Activated CD4-positive, alpha-beta T cell treated with anti-CD3 and anti-CD28 coated beads for 4 hours (primary cell): ENCODE measurements at places on chromosomes 5 and 9.

DNA sequence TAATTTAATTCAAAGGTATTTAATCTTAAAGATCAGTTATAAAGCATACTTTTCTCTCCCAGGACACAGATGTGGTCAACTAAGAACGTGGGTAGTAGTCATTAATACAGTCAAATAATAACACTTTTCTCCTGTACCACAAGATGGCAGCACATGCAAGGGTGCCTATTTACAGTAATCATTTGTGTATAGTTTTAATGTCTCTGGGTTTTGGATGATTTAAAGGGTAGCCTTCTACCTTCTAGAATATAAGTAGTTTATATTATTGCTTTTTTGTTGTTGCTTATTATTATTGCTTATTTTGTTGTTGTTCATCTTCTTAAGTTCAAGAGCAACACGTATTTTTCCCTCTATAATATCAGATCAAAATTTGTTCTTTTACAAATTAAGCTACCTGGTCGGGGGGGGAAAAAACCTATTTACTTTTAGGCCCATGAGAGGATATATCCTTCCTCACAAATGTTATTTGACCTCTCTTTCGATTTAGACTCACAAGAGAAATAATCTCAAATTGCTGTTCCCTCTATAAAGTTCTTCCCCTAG lies 59.6 kb upstream of the SLC27A6 start:
- DNase-seq: peak; percentile 14

DNA sequence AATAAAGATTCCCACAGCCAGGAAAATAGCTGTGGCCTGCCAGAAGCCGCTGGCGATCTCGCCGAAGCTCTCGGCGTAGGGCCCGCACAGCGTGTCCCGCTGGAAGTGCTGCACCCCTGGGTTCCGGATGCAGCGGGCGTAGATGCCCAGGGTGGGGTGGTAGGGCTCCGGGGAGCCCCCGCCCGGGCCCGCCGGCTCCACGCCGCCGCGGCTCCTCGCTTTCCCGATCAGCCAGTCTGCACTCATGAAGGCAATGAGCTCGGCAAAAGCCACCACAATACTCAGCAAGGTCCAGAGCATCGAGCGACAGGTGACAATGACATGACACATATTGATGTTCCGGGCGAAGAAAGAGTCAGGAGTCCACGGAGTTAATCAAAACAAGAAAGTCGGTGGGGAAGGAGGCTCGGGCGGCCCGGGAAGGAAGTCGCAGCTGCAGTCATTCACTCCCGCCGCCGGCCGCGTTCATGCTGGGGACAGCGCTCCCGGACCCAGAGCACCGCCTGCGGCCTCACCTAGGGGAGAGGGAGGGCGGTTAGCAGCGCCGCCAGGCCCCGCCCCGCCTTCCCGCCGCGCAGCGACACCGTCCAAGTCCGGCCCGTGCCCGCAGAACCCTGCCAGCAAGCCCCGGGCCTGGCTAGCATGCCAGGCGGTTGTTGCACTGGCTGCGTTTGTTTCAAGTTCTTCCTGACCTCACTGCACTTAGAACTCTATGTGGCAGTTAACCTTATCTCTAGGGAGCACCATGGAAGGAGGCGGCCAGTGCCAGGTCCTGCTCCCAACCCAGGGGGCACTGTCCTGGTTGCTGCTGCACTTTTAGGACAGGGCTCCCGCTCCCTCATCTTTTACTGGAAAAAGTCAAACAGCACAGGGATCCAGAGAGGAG lies 138.4 kb downstream of the LHFPL2 start:
- peak; percentile 2 for DNase-seq

DNA sequence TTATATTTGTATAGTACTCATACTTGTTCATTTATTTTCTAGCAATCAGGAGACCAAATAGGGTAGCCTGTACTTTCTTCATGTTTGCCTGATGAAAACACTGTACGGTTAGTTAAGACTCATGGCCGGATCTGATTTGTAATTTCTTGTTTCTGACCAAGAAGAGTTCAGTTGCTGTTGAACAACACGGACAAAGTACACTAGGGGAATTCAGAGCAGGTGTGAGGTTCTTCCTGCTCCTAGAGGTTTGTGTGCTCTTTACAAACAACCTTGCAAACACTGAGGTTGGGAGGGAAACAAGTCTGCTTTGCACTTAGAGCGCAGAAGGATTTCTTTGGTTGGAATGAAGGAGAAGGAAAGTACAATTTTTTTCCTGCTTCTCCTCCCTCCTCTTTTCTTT lies 69.7 kb downstream of the TRIO start:
- no peak for DNase-seq

DNA sequence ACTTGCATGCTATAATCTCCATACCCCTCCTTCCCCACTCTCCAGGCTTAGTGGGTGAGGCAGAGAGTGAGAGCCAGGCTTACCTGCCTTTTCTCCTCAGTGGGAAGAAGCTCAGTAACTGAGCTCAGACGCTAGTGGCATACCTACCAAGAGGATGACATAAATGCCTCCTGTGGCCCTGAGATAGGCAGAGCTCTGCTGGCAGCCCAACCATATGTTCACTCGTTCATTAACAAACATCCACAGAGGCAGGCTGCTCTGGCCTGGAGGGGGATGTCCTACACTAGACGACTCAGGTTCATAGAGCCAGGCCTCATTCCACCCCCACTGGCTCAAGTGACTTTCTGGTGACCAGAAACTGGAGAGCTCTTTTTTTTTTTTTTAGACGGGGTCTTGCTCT lies 81.3 kb downstream of the THBS4 start:
- no peak for DNase-seq

DNA sequence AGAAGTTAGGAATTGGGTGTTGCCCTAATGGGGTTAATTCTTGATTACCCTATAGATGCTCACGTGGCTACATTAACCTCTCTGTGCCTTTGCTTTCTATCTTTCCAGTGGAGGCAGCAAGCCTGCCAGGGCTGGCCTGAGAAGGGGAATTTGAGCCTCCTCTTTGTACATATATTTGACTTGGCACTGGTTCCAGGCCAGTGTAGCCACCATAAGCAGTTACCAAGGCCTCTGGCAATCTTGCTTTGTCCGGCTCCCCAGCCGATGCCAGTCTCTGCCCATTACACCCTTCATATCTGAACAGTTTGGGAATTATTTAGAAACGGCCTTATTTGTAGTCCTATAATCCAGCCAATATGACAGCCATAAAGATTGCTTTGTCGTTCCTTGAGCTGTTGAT lies 58.6 kb upstream of the PPARGC1B start:
- no peak for DNase-seq

- no peak for DNase-seq
Observed at GRCh38 chr9:98365227-98365669, 109.8 kb upstream of the TBC1D2 start.

- no peak for DNase-seq
Observed at GRCh38 chr5:108947164-108947563, 199.5 kb downstream of the FER start.

GRCh38 chr5:102628441-102629175 lies 126.5 kb upstream of the PAM start:
- no peak for DNase-seq

- DNase-seq: no peak
Observed at GRCh38 chr5:75281716-75282465, 45.2 kb upstream of the ANKRD31 start.

GRCh38 chr9:33125461-33125860 lies 41.7 kb downstream of the B4GALT1 start:
- no peak for DNase-seq

GRCh38 chr9:130419521-130420035 lies 25.2 kb upstream of the ASS1 start:
- DNase-seq: no peak

- peak; percentile 24 for DNase-seq
Observed at GRCh38 chr5:181187500-181188213, 17.3 kb downstream of the TRIM7 start.

GRCh38 chr5:54634089-54634488 lies 116.5 kb downstream of the SNX18 start:
- DNase-seq: no peak

GRCh38 chr5:178383919-178384815 lies 151.6 kb upstream of the PHYKPL start:
- DNase-seq: no peak

DNA sequence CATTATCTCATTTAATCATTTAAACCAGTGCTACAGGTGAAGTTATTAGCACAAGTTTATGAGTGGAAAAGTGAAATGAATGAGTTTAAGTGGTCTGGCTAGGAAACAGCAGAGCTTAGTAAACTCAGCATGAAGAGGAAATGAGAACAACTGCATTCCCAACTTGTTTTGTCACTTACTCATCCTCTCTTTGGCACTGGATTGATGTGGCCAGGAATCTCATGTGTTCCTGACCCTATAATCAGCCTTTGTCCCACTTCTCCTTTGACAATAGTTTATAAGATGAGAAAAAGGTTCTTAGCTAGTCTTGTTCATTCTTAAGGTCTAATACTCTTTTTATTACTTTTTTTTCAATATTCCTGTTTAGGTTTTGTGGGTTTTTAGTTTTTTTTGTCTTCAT lies 559.2 kb upstream of the TLE4 start:
- no peak for DNase-seq

GRCh38 chr5:61486476-61486875 lies 154.4 kb downstream of the ZSWIM6 start:
- no peak for DNase-seq

GRCh38 chr9:121874524-121874923 lies 218.6 kb downstream of the TTLL11 start:
- DNase-seq: no peak

- DNase-seq: no peak
Observed at GRCh38 chr9:121662359-121662758, 10.9 kb downstream of the DAB2IP start.

GRCh38 chr5:62312674-62313073 lies 6.7 kb downstream of the KIF2A start:
- DNase-seq: no peak

GRCh38 chr5:158747816-158748432 lies 351.8 kb downstream of the EBF1 start:
- no peak for DNase-seq

DNA sequence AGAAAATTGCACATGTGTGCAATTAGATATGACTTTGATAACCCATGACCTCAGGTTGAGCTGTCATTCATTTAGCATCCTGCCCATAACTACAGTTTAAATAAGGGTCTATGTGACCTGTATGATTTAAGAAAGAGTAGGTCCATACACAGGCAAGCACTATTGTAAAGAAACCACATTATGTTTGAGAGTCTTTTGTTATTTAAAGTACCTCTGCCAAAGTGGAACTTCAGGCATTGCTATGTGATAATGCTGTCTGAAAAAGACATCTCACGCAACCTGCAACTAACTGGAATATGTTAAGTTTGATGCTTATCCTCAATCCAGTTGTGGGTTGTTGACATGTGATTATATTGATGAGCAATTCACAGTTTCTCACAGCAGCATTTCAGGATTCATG lies 317.0 kb downstream of the TMEM161B start:
- DNase-seq: no peak

DNA sequence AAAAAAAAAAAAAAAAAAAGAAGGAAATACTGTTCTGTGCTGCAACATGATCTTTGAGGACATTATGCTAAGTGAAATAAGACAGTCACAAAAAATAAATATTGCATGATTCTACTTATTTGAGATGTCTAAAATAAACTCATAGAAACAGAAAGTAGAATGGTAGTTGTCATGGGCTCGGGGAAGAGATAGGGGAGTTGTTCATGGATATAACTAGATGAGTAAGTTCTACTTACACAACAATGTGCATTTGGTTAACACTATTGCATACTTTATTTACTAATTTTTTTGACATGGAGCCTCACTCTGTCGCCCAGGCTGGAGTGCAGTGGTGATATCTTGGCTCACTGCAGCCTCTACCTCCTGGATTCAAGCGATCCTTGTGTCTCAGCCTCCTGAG lies 15.2 kb downstream of the MAML1 start:
- DNase-seq: no peak

DNA sequence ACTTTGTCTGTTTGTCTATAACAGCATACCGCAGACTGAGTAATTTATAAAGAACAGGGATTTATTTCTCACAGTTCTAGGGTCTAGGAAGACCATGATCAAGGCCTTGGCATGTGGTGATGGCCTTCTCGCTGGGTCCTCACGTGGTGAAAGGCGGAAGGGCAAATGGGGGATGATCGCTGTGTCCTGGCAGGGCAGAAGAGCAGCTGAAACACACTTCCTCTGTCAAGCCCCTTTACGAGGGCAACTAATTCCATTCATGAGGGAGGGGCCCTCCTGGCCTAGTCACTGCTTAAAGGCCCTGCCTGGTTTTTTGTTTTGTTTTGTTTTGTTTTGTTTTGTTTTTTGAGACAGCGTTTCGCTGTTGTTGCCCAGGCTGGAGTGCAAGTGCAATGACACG lies 41.9 kb upstream of the UBTD2 start:
- no peak for DNase-seq

DNA sequence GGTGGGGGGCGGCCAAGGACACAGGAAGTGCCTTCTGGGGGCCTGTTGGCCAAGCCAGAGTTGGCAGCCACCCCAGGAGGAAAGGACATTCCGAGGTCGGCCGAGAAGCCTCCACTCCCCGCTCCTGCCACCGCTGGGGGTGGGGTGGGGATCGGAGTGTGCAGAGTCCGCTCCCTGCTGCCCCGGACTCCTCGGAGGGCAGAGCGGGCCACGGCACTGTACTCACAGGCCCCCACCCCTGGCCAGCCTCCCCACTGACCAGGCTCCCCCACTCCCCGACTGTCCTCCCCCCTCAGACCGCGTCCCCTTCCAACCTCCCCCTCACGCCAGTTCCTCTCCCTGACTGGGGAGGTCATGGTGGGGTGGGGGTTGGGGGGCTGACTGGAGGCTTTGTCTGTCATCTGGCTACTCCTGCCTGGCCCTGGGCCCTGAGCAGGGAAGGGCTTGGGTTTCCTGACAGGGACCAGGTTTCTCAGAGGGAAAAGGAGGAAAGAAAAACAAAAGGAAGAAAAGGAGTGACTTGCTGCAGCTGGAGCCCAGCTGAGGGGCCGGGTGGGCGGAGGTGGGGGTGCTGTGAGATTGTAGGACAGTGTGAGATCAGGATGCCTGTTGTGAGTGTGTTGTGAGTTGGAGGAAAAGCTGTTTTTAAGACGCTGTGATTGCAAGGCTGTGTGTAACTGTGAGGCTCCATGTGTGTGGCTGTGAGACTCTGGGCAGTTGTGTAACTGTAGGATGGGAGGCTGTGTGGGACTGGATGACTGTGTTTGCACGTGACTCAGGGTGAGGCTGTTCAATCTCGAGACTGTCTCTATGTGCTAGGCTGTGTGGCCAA lies 29.7 kb downstream of the CNTFR start:
- no peak for DNase-seq

- DNase-seq: no peak
Observed at GRCh38 chr5:173902743-173903142, 14.6 kb downstream of the CPEB4 start.

GRCh38 chr5:116724971-116725370 lies 150.3 kb upstream of the SEMA6A start:
- DNase-seq: no peak
